Articular chondrocyte of knee joint (primary cell): ENCODE measurements at places on chromosomes 7 and 10. TPM values are rescaled to one million over a fixed set of nuclear protein-coding genes. Genes with fewer than 3 reads are reported as not detected.

SLC4A2 gene
- total RNA-seq, result 40.3 and 43.1 TPM in 2 replicates

NUDT1 gene
- 19.3 and 25.2 TPM in 2 replicates for total RNA-seq

LIPK gene
- not detected in 2 replicates for total RNA-seq

IFIT1 gene
- 33.3 and 45.0 TPM in 2 replicates for total RNA-seq

NCOA4 gene
- total RNA-seq, result 266 and 272 TPM in 2 replicates

GDF10 gene
- 0.39 and 0.76 TPM in 2 replicates for total RNA-seq

HGF gene
- total RNA-seq, result 0.13 and 0.65 TPM in 2 replicates

RNF148 gene
- total RNA-seq, result 0.65 and 0.78 TPM in 2 replicates

ANKRD7 gene
- total RNA-seq, result 1.7 and 2.8 TPM in 2 replicates

ALOX5 gene
- total RNA-seq, result not detected in 2 replicates

SHTN1 gene
- total RNA-seq, result 6.4 and 6.9 TPM in 2 replicates

STAG3 gene
- total RNA-seq, result 0.39 and 0.54 TPM in 2 replicates

CLEC2L gene
- not detected in 2 replicates for total RNA-seq

AGMO gene
- 0.32 and 0.52 TPM in 2 replicates for total RNA-seq

LDB1 gene
- 35.4 and 40.4 TPM in 2 replicates for total RNA-seq

ELFN1 gene
- total RNA-seq, result 2.3 and 3.9 TPM in 2 replicates
